ENCODE measurements at places on chromosomes 6 and 20. TPM values are rescaled to one million over a fixed set of nuclear protein-coding genes. Genes with fewer than 3 reads are reported as not detected.

GRCh38 chr6:107360476-107360875 is 98.9 kb downstream of the PDSS2 start:
- no peak for DNase-seq

GRCh38 chr20:31862506-31862905 is 7.8 kb downstream of the DUSP15 start:
- no peak for DNase-seq

- no peak for DNase-seq
Measured at GRCh38 chr20:10647471-10647870, 26.3 kb downstream of the JAG1 start.

DNA sequence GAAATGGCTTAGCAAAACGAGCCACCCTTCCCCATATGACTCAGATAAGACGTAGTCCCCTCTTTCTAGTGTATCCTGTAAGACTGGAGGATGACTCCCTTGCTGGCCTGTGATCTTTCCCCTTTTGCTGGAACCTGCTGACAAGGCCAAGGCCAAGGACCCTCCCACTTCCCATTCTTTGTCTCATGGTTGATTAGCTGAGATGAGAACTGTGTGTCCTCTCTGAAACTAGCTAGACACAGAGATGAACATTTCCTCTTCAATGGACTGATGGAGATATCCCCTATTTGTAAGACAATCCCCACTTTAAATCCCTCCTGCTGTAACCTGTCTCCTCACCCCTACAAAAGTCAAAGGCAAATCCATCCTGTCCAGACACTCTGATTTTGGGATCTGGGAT is 33.4 kb upstream of the SCRT2 start:
- DNase-seq: no peak

The MYH7B gene
- total RNA-seq: 0.52 TPM

DNA sequence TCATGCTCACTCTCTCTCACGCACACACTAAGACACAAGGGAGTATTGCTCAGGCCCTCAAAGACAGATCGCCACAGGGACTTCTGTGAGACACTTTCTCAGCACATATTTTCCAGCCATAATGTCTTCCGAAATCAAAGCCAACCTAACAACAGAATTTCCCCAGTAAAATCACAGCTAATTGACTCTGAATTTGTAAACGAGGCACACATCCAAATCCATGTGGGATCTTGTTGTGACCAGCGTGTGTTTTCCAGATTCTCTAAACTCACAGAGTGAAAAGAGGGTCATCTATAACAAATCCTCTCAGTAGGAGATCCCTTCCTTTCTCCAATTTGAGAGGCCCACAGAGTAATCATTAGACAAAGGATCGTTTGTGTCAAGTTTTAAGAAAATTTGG is 280.4 kb downstream of the PACRG start:
- DNase-seq: no peak

The FNDC1 gene
- not detected for total RNA-seq

- DNase-seq: peak; percentile 67
Measured at GRCh38 chr20:44018259-44018941, 103.7 kb downstream of the TOX2 start.

DNA sequence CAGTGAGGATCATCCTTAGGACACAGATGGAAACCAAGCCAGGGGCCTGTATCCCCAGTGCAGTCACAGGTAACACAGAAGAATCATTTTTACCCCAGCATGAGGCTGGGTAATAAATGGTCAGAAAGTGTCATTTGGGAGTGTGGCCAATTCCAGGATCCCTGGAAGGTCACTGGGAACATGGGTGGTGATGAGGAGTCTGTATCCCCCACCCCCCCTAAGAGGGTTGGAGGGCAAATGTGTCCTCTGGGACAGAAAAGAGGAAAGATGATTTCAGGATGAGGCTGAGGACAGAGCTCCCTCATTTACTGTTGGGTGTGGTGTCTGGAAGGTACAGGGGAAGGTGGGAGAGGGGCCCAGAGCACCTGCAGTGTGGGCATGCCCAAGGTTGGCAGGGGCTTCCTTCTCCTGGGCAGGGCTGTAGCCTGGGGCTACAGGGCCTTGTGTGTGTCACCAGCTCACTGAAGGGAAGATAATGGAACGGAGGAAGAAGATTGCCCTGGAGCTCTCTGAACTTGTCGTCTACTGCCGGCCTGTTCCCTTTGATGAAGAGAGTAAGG is 34.5 kb downstream of the PLCG1 start:
- DNase-seq: no peak

The HCRTR2 gene
- not detected for total RNA-seq

GRCh38 chr20:32490942-32491763 is 94.0 kb downstream of the NOL4L start:
- DNase-seq: no peak

GRCh38 chr6:109238396-109238795 is 143.1 kb downstream of the CEP57L1 start:
- no peak for DNase-seq

DNA sequence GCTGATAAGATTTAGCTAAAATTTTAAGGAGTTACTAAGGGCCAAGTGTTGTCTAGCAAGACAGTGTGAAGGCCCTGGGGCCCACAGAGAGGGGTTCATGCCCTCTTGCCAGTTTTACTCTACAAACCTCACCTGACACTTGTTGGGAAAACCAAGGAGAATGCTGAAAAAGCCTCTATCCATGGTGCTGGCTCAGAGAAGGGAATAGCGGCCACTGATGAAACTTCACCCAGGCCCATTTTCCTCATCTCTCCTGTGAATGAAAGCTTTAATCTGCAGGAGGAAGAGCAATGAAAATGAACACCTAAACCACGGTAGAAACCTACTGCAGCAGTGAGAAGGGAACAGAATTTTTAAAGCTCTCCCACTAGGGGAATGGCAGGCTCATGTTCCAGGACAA is 317.3 kb upstream of the CNR1 start:
- DNase-seq: no peak

DNA sequence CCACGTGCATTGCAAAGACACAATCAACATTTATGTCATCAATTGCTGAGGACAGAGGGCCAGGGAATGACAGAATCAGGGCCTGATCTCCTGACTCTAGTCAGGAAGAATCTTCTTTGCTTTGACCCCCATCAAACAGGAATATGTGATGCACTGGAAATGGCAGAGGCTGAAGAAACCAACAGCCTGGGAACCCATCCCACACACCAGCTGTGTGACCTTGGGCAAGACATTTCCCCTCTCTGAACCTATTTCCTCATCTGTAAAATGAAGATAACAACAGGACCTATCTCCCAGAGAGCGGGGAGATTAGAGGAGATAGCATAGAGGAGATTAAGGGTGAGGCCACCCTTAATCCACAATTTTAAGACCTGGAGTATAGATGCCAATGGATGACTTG is 1.5 kb downstream of the HNF4A start:
- peak; percentile 8 for DNase-seq

GRCh38 chr20:667351-668034 is 8.1 kb downstream of the SCRT2 start:
- peak; percentile 70 for DNase-seq

DNA sequence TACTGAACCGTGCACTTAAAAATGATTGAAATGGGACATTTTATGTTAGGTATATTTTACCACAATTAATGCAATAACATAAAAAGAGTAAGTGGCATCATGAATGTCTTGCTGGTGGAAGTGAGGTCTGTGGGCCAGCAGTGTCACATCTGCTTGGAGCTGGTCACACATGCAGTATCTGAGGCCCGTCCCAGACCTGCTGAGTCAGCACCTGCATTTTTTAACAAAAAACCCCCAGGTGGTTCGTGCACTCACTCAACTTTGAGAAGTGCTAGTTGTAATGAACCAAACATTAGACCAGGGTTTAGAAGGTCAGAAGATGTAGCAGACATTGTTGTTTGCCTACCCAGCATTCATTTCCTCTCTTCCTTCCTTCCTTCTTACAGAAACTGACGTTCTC is 21.0 kb downstream of the BANF2 start:
- DNase-seq: no peak

The MATN4 gene
- 5.3 TPM for total RNA-seq

- no peak for DNase-seq
Measured at GRCh38 chr20:3172126-3172932, 1.0 kb downstream of the LZTS3 start.

DNA sequence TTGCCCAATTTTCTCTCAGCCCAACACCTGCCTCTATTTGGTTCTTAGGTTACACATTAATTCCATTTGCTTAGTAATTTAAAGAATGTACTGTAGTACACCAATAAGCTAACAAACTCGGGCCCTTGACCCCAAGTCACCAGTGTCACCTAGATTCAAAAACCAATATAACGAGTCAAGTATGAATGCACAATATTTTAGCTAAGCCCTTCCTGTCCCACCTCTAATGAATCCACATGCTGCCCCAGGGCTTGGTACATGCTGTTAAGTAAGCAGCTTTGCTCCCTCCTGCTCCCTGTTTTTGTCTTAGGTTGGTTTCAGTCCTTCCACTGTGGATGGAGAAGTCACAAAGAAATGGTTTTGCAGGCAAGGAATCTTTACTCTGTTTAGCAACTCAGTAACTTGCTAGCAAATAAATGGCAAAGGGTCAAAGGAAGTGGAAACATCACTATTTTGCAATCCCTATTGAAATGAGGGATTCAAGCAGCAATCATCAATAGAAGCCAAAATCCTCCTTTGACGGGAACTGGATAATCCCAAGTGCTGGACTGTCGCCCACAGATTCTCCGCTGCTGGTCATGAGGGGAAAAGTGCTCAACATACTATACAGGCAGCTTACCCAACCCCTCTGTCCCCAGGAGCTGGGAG is 5.0 kb upstream of the MPC1 start:
- no peak for DNase-seq

GRCh38 chr6:163793011-163793983 is 378.8 kb downstream of the QKI start:
- no peak for DNase-seq

All from body of pancreas (tissue), 4 donors.